ENCODE measurements at places on chromosomes 4 and X.

- no peak overlapping the region for H3K4me3 ChIP-seq
- H3K4me1 ChIP-seq, result no peaks in the 10 kb centered on the region
- H3K27me3 ChIP-seq, result no peaks in the 10 kb centered on the region
- no peaks in the 10 kb centered on the region for H3K36me3 ChIP-seq
These were observed 183.8 kb upstream of the INTU start for GRCh38 chr4:127448986-127449385.

DNA sequence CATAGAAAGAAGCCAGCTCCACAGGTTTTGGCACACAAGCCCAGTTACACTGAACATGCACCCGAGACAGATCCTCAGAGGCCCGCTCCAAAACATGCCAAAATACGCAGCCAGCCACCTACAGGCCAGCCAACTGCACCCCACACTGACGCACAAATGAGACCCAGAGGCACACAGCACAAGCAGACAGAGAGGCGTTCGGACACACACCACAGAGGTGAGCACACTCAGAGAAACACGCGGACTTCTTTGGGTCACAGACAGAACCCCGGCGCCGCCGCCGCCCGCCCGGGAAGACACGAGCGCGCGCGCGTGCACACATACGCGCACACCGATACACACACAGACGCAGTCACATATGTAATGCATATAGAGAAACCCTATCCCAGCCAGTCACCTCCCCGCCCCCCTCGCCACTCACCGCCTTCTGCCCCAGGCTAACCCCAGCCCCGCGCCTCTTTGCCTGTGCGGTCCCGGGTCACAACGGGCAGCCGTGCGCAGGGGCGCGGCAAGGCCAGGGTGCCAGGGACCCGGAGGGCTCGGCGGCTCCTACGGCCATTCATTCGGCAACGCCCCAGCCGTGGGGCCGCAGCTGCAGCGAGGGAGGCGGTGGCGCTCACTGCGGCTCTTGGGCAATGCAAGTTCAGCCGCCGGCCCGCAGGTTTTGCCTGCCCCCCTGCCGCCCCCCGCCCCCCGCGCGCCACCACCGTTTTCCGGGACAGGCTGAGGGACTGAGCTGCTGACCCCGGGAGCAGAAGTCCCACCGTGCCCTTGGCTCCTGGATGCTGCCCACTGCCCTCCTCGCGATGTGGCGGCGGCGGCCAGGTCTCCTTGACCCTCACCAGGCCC is 553 bp downstream of the SEPTIN6 start:
- no peak for DNase-seq
- H3K27me3 ChIP-seq, result no peaks in the 10 kb centered on the region
- peak overlapping the region; percentile 97 for H3K4me3 ChIP-seq
- peaks cover 2% of the 10 kb centered on the region for H3K36me3 ChIP-seq
- peaks cover 50% of the 10 kb centered on the region for H3K4me1 ChIP-seq
- peak overlapping the region; percentile 96 for H3K27ac ChIP-seq

DNA sequence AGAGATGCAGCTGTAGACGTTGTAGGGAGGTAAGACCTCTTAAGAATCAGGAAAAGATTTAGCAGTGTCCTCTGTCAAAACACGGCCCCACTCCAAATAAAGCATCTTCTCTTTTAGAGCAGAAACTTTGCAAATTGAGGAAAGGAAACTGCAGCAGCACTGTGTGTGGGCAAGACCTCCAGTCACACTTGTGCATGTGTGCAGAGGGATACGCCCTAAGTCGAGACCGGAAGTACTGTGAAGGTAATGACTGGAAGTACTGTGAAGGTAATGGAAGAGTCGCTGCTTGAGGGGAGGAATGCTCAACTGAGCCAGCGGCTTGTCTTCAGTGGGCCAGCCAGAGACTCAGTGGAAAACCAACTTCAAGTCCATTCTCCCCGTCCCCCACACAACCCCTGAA is 46.5 kb downstream of the EGF start:
- H3K4me1 ChIP-seq, result no peaks in the 10 kb centered on the region
- no peaks in the 10 kb centered on the region for H3K36me3 ChIP-seq
- no peak overlapping the region for H3K27ac ChIP-seq
- DNase-seq, result no peak
- peaks cover 8% of the 10 kb centered on the region for H3K27me3 ChIP-seq
- H3K4me3 ChIP-seq, result no peak overlapping the region

DNA sequence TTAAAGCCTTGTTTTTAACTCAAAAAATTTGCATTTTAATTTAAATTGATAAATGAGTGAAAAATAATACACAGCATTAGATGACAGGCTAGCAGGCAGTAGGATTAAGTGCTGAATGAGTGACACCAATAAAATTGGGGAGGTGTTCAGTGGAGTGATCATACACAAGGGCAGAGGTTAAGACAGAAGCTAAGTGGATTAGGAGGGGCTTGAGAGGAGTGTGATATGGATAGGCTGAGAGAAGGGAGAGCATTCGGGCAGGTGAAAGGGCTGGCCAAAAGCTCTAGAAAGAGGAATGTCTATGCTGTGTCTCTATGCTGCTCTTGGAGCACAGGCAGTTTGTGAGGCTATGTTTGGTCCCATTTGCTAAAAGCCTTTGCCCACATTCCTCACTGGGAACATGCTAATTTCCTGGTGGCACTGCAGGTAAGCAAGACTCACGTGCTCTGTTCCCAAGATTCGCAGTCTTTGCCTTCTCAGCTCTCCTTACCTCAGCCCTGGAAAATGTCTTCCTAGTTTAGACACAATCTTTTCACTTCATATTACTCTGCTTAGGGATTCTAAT is 52.8 kb upstream of the CCSER1 start:
- no peak for DNase-seq
- H3K36me3 ChIP-seq, result no peaks in the 10 kb centered on the region
- H3K4me3 ChIP-seq, result no peak overlapping the region
- H3K4me1 ChIP-seq, result peaks cover 16% of the 10 kb centered on the region
- no peaks in the 10 kb centered on the region for H3K27me3 ChIP-seq

DNA sequence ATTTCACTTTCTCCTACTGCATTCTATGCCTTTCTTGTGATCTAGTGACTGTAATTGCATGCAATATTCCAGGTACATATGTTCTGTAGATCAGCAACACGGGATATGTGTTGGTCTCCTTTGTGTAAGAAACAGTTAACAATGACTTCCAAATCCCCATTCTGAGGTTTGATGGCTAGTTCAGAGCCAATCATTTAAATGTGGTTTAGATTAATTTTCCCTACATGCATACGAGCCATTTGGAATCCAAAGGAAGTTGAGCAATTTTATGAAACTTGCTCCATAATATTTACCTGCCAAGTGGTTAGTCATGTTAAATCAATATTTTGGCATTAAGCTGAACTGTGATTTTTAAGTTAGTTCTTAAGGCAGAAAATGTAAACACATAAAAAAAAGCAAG is 172.8 kb upstream of the DCAF12L2 start:
- H3K36me3 ChIP-seq, result no peaks in the 10 kb centered on the region
- no peak overlapping the region for H3K27ac ChIP-seq
- no peak overlapping the region for H3K4me3 ChIP-seq

DNA sequence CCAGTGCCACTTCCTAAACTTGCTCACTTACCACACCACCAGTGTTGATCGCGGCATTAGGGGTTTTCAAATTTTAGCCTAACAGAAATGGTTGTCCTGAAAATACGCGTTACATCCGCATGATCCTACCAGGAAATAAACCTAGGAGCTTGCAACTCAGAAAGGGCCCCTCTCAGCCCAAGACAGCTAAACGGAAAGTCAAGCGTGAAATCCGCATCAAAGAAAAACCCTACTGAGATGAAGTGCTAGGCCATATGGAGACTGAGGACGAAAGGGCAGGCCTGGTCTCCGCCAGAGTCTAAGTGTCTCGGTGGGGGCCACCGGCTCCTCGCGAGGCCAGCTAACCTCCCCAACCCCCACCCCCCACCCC is 626 bp downstream of the YTHDC1 start:
- peak; percentile 6 for DNase-seq
- peaks cover 9% of the 10 kb centered on the region for H3K4me1 ChIP-seq
- H3K27ac ChIP-seq, result peak overlapping the region; percentile 98
- peak overlapping the region; percentile 100 for H3K4me3 ChIP-seq

DNA sequence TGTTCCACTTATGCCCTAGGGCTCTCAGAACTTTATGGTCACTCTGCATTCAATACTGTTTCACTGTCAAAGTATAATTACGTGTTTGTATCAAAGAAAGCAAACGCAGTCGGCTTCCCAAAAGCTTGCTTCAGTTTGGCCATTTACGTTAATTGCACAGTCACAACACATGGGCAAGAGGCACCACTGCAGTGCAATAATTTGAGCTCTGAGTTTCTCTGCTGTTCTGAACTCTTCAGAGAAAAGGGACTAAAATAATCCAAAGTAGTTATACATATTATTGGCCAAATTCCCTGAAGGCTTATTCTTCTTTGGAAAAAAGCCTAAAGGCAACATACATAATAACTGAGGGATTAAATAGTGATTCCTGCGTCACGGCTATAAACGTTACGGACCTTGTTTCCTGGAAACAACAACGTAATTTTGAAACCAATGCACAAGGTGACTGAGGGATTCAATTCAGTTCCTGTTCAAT is 51.3 kb downstream of the RNF150 start:
- no peak overlapping the region for H3K27ac ChIP-seq
- H3K27me3 ChIP-seq, result no peaks in the 10 kb centered on the region
- no peaks in the 10 kb centered on the region for H3K36me3 ChIP-seq

- H3K4me3 ChIP-seq, result no peak overlapping the region
- no peaks in the 10 kb centered on the region for H3K27me3 ChIP-seq
These were observed 329.9 kb downstream of the SMARCA1 start for GRCh38 chrX:129193357-129193756.

DNA sequence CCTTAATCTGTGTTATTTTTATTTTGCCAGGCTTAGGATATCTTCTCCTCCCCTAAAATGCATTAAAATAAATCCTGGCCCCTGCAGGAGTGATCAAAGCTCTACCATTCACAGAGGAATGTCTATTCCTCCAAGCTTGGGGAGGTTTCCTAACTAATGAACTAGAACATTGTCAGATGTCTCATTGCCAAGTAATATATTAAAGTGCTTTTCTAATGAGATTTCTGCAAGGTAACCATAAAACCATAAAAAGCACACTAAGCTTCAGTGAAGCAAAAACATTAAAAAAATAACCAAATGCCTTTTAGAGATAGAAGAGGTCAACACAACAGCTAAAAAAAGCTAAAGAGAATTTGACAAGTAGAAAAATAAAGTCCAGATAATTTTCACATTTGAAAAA is 34.8 kb downstream of the IGFBP7 start:
- H3K4me3 ChIP-seq, result no peak overlapping the region
- H3K4me1 ChIP-seq, result peaks cover 1% of the 10 kb centered on the region
- H3K27me3 ChIP-seq, result no peaks in the 10 kb centered on the region
- H3K27ac ChIP-seq, result no peak overlapping the region
- DNase-seq, result no peak

- H3K36me3 ChIP-seq, result no peaks in the 10 kb centered on the region
- no peaks in the 10 kb centered on the region for H3K4me1 ChIP-seq
- DNase-seq, result no peak
- no peak overlapping the region for H3K27ac ChIP-seq
These were observed 378.5 kb upstream of the CT83 start for GRCh38 chrX:116841290-116841689.

- no peaks in the 10 kb centered on the region for H3K36me3 ChIP-seq
- DNase-seq, result no peak
- H3K27ac ChIP-seq, result no peak overlapping the region
These were observed 711 bp downstream of the PNMA6E start for GRCh38 chrX:153400146-153401132.

- H3K36me3 ChIP-seq, result peaks cover 4% of the 10 kb centered on the region
- H3K4me3 ChIP-seq, result no peak overlapping the region
- H3K27ac ChIP-seq, result no peak overlapping the region
- no peak for DNase-seq
These were observed 67.9 kb upstream of the PUDP start for GRCh38 chrX:7215842-7216241.

DNA sequence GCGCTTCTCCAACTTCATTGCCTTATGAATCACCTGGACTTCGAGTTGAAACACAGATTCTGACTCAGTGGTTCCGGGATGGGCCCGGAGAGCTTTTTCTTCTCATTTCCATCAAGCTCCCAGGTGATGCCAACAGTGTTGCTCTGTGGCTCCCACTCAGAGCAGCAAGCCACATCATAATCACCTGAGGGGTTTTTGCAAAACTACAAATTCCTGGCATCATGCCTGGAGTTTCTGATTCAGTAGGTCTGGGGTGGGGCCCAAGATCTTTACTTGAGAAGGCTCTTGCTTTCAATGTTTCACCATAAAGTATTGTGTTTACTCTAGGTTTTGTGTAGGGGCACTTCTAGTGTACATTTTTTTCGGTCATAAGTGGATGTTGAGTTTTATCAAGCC is 7.0 kb downstream of the MTM1 start:
- H3K36me3 ChIP-seq, result peaks cover 3% of the 10 kb centered on the region
- no peak for DNase-seq
- H3K27ac ChIP-seq, result peak overlapping the region; percentile 91
- peak overlapping the region; percentile 61 for H3K4me3 ChIP-seq
- no peaks in the 10 kb centered on the region for H3K27me3 ChIP-seq

DNA sequence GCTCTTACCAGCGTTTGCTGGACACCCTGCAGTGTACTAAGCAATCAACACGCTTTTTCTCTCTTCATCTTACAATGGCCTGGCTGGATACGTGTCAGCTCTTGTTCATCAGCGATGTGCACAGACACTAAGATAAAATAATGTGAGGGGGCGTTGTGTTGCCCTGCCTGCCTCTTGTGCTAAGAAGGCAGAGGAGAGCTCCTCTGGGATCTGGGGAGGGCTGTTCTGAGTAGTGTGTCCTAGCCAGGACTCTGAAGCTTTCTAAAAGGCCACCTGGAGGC is 49.7 kb downstream of the NELFA start:
- H3K4me3 ChIP-seq, result no peak overlapping the region
- H3K4me1 ChIP-seq, result no peaks in the 10 kb centered on the region
- H3K27me3 ChIP-seq, result no peaks in the 10 kb centered on the region
- no peak overlapping the region for H3K27ac ChIP-seq

GRCh38 chr4:42470023-42470422 is 72.7 kb downstream of the SHISA3 start:
- H3K4me3 ChIP-seq, result no peak overlapping the region
- DNase-seq, result no peak
- H3K27me3 ChIP-seq, result no peaks in the 10 kb centered on the region
- H3K36me3 ChIP-seq, result peaks cover 19% of the 10 kb centered on the region
- no peak overlapping the region for H3K27ac ChIP-seq

- H3K27ac ChIP-seq, result no peak overlapping the region
- no peaks in the 10 kb centered on the region for H3K36me3 ChIP-seq
- no peak for DNase-seq
These were observed 213.8 kb upstream of the LDB2 start for GRCh38 chr4:17112292-17112659.

- no peak overlapping the region for H3K27ac ChIP-seq
- H3K27me3 ChIP-seq, result no peaks in the 10 kb centered on the region
- no peaks in the 10 kb centered on the region for H3K4me1 ChIP-seq
- H3K36me3 ChIP-seq, result no peaks in the 10 kb centered on the region
- H3K4me3 ChIP-seq, result no peak overlapping the region
These were observed 46.6 kb upstream of the CXCL8 start for GRCh38 chr4:73693811-73694210.

GRCh38 chr4:121764702-121765367 is at the start of gene SMIM43:
TSS of gene SMIM43 (minus strand) at chr4:121765164. CDS start at chr4:121765105, 59 bp downstream.
- no peaks in the 10 kb centered on the region for H3K36me3 ChIP-seq
- peaks cover 49% of the 10 kb centered on the region for H3K27me3 ChIP-seq
- H3K4me1 ChIP-seq, result peaks cover 6% of the 10 kb centered on the region
- peak within 1 kb of the TSS; percentile 51 for H3K27ac ChIP-seq
- no peak for DNase-seq
- peak within 1 kb of the TSS; percentile 54 for H3K4me3 ChIP-seq
